ENCODE measurements at places on chromosomes 16 and 17. TPM values are rescaled to one million over a fixed set of nuclear protein-coding genes. Genes with fewer than 3 reads are reported as not detected.
A peak's percentile ranks its signal among the peaks of the same experiment; 100 is the strongest.

Gene DHRS11
- total RNA-seq: 12.3 TPM

DNA sequence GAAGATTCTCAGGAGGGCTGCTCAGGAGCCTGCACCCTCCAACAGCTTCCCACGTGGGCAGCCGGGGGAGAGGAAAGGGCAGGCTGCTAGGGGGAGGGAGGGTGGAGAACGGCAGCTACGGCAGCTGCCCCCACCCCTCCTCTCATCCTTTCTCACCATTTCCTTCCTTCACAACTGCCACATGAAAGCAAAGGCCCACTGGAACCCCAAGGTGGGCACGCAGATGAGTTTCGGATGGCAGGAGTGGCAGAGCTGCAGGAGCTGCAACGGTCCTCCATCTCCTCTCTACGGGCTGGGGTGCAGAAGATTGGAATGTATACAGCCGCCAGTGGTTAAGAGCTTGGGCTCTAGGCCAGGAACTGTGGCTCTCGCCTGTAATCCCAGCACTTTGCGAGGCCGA lies 77.7 kb downstream of the GAS7 start:
- DNase-seq: no peak

DNA sequence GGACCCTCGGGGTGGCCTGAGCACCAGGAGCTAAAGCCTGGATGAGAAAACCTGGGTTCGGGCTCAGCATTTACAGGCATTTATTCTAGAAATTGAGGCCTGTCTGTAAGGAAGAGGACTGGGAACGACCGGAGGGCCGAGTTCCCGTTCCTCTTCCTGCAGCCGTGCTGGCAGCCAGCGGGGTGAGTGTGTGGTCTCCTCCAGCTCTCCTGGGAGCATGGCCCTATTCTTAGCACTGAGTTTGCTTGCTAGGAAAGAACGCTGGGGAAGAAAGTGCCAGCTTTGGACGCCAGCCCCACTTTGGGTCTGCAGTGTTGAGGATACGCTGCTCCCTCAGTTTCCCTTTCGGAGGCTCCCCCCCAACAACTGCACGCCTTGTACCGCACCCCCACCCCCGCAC lies 49.6 kb downstream of the MGAT5B start:
- no peak for DNase-seq

GRCh38 chr17:2723505-2723996 lies 12.0 kb upstream of the CLUH start:
- DNase-seq: no peak

- peak; percentile 56 for DNase-seq
These were observed 4.0 kb upstream of the IL17C start for GRCh38 chr16:88634141-88634993.

Data from neural crest cell (in vitro differentiated cells).